Central memory CD8-positive, alpha-beta T cell (primary cell): ENCODE measurements at places on chromosomes 4 and X.

DNA sequence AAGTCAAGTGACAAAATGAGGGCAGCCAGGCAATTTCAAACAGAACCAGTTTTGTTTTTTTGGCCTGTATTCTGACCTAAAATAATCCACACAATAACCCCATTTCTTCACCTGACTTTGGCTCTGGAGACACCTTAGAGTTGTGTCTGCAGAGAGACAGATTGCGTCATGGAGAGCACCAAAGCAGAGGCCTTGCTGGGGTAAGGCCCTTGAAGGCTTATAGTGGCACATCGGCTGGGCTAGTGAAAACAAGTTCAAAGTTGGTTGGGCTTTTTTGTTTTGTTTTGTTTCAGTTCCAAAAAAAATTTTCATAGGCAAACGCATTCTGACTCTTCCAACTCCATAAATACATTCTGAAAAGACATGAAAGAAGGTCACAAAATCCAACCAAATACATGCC lies 34.4 kb downstream of the PARM1 start:
- no peak overlapping the region for H3K27ac ChIP-seq
- no peaks in the 10 kb centered on the region for H3K4me1 ChIP-seq
- H3K4me3 ChIP-seq = no peak overlapping the region
- DNase-seq = no peak
- peaks cover 1% of the 10 kb centered on the region for H3K36me3 ChIP-seq

DNA sequence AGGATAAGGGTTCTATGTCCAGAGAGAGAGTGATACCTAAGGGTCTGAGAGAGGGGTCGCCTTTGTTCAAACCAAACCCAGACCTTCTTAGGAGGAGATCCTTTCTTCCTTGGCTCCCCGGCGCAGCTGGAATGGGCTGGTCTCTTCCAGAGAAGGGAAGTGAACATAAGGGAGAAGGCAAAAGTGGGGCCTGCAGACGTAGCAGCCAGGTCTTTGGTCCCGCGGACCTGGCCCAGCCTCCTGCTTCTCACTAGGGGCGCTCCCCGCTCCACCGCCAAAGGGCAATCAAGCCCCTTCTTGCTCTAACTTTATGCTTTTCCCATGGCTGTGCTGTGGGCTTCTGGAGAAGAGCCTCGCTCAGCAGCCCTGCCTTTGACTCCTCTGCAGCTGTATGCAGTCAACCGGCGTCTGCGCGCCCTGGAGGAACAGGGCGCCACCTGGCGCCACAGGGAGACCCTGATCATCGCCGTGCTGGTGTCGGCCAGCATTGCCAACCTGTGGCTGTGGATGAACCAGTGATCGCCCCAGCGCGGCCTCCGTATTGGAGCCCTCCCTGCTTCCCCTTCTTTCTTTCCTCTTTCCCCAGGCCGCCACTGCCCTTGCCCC lies 6.5 kb downstream of the FATE1 start:
- H3K36me3 ChIP-seq = no peaks in the 10 kb centered on the region
- no peak overlapping the region for H3K4me3 ChIP-seq
- no peaks in the 10 kb centered on the region for H3K4me1 ChIP-seq
- no peak overlapping the region for H3K27ac ChIP-seq

- no peak overlapping the region for H3K27ac ChIP-seq
- no peak for DNase-seq
- no peaks in the 10 kb centered on the region for H3K27me3 ChIP-seq
- H3K36me3 ChIP-seq = no peaks in the 10 kb centered on the region
- H3K4me3 ChIP-seq = no peak overlapping the region
These were observed 153.7 kb upstream of the GYPA start for GRCh38 chr4:144294211-144294610.

DNA sequence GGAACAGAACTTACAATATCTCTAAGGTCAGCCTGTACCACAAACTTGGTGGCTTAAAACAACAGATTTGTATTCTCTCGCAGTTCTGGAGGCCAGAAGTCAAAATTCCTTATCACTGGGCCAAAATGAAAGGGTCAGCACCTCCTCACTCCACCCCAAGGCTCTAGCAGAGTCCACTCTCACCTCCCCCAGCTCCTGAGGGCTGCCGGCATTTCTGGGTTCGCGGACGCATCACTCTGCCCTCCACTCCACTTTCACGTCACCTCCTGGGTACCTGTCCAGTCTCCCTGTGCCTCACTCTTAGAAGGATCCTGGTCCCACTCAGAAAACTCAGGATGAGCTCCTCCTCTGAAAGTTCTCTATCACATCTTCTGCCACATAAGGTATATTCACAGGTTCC lies 34.6 kb downstream of the JAKMIP1 start:
- H3K27me3 ChIP-seq = no peaks in the 10 kb centered on the region
- peaks cover 82% of the 10 kb centered on the region for H3K4me1 ChIP-seq
- H3K27ac ChIP-seq = peak overlapping the region; percentile 49
- no peak overlapping the region for H3K4me3 ChIP-seq
- H3K36me3 ChIP-seq = peaks cover 21% of the 10 kb centered on the region

DNA sequence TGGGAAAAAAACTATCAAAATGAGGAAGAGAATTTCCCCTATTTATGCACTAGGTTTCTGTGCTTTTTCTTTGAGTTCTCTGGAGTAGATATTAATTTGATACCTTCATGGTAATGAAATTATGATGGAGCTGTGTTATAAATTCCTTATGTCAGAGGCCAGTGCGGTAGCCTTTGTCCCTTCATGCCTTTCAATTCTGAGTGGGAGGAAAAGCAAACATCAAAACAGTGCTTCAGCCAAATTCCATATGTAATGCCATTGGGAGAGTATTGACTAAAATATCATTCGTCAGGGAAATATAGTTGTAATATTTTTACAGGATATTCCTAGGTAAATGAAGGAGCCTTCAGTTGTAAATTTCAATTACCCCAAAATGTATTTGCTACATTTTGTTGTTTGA lies 17.5 kb upstream of the RGN start:
- no peak overlapping the region for H3K4me3 ChIP-seq
- H3K27me3 ChIP-seq = no peaks in the 10 kb centered on the region
- no peak for DNase-seq
- H3K36me3 ChIP-seq = no peaks in the 10 kb centered on the region
- H3K27ac ChIP-seq = peak overlapping the region; percentile 39

GRCh38 chr4:98222306-98222705 lies 38.9 kb upstream of the RAP1GDS1 start:
- no peaks in the 10 kb centered on the region for H3K4me1 ChIP-seq
- no peak overlapping the region for H3K4me3 ChIP-seq
- no peaks in the 10 kb centered on the region for H3K36me3 ChIP-seq
- peaks cover 3% of the 10 kb centered on the region for H3K27me3 ChIP-seq
- DNase-seq = no peak
- no peak overlapping the region for H3K27ac ChIP-seq

DNA sequence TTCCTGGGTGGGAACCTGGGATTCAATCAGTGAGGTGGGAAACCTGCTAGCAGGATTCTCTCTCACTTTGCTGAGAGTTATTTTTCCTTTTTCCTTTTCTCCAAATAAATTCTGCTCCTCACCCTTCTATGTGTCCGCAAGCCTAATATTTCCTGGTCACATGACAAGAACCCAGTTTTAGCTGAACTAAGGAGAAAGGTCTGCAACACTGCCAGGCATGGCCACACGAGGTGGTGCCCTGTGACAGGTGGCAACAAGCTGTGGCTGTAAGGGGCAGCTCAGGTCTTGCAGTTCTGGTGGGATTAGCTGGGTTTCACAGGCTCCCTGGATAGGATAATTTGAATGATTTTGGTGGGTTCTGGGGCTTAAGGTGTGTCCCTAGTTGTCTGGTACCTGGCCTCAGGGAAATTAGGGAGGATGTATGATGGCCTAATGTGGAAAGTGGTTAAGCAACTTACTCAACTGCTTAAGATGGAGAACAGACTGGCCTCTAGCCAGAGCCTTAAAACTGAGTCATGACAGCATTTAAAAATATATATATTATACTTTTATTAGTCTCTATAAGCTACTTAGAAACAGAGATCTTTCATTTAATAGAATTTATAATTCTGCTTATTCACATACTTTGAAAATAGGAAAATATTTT lies 215.0 kb downstream of the IL15 start:
- no peak for DNase-seq
- peaks cover 2% of the 10 kb centered on the region for H3K36me3 ChIP-seq
- H3K27me3 ChIP-seq = peaks cover 20% of the 10 kb centered on the region

DNA sequence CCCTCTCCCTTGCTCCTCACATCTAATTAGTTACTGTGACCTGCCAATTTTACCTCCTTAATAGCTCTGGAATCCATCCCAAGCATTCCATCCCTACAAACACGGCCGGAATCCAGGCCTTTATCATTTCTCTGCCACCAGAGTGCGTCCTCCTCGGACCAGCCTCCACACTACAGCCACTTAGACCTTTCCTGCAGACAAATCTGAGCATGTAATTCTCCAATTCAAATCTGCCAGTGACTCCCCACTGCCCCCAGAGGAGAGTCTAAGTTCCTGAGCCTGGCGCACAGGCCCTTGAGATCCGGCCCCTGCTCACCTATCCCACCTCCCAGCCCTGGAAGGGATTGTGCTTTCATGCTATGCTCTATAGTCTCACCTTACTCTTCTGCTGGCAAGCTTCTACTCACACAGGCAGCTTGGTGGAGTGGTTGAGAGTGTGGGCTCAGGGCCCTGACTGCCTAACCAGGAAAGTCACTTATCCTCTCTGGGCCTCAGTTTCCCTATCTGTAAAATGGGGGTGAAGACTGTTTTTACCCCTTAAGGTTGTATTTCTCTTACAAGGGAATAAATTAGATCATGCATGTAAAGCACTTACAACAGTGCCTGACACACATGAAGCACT lies 31.2 kb downstream of the PJA1 start:
- no peaks in the 10 kb centered on the region for H3K36me3 ChIP-seq
- DNase-seq = no peak
- H3K27me3 ChIP-seq = no peaks in the 10 kb centered on the region
- no peak overlapping the region for H3K27ac ChIP-seq

- no peaks in the 10 kb centered on the region for H3K27me3 ChIP-seq
- no peak overlapping the region for H3K27ac ChIP-seq
- no peak for DNase-seq
- H3K4me1 ChIP-seq = peaks cover 3% of the 10 kb centered on the region
- H3K36me3 ChIP-seq = peaks cover 12% of the 10 kb centered on the region
These were observed 212.8 kb downstream of the MAB21L2 start for GRCh38 chr4:150794706-150795105.
